ENCODE measurements at places on chromosomes 3 and 15. TPM values are rescaled to one million over a fixed set of nuclear protein-coding genes. Genes with fewer than 3 reads are reported as not detected.

GRCh38 chr3:148865049-148865448 is at the start of gene CPA3:
Gene CPA3, plus strand, starts transcription at chr3:148865296. Its CDS starts 12 bp downstream, at chr3:148865308.
- no peak for DNase-seq
- no peaks in the 10 kb centered on the region for H3K36me3 ChIP-seq

- no peak for DNase-seq
- no peaks in the 10 kb centered on the region for H3K27me3 ChIP-seq
- H3K36me3 ChIP-seq, result no peaks in the 10 kb centered on the region
These were observed 102.2 kb downstream of the DAPK2 start for GRCh38 chr15:63943829-63944680.

GRCh38 chr15:85063522-85064079 is 81.9 kb downstream of the PDE8A start:
- H3K4me3 ChIP-seq, result no peak overlapping the region
- peaks cover 9% of the 10 kb centered on the region for H3K36me3 ChIP-seq
- no peak overlapping the region for H3K27ac ChIP-seq
- no peaks in the 10 kb centered on the region for H3K4me1 ChIP-seq

- H3K27ac ChIP-seq, result no peak overlapping the region
- H3K27me3 ChIP-seq, result no peaks in the 10 kb centered on the region
- no peaks in the 10 kb centered on the region for H3K4me1 ChIP-seq
- no peak for DNase-seq
These were observed 7.6 kb downstream of the SELENOS start for GRCh38 chr15:101269479-101270223.

DNA sequence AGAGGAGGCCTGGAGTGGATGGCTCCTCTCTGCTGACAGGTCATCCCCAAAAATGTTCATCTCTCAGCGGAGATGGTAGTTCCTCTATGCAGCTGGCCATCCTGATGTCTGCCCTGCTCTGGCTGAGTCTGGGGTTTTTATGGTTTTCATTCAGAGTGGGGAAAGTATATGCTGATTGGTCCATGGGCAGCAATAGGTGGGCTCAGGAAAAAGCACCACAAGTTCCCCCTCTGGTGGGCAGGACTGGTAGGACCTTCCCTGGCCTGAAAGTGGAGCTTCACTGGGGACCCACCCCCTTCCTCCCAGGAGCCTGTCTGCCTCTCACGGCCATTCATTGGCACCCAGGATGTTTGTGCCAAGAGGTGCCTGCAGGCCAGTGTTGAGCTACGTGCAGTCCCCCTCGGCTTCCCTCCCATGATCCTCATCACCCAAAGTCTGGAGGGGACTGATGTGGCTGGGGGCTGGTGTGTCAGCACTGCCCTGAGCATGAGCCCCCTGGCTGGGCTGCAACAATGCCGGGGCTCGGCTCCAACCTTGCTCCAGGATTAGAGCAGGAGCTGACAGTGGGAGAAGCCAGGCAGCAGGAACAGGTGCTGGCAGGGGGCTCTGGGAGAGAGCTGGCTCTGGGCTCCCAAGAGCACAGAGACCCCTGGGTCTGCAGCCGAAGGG is 13.1 kb upstream of the BLOC1S6 start:
- H3K36me3 ChIP-seq, result no peaks in the 10 kb centered on the region
- H3K4me1 ChIP-seq, result no peaks in the 10 kb centered on the region
- no peaks in the 10 kb centered on the region for H3K27me3 ChIP-seq
- no peak for DNase-seq
- H3K27ac ChIP-seq, result no peak overlapping the region
- H3K4me3 ChIP-seq, result no peak overlapping the region

GRCh38 chr3:53250881-53251605 is 4.8 kb downstream of the TKT start:
- no peaks in the 10 kb centered on the region for H3K27me3 ChIP-seq
- no peak overlapping the region for H3K27ac ChIP-seq
- H3K4me3 ChIP-seq, result no peak overlapping the region
- DNase-seq, result no peak

GRCh38 chr3:5465183-5465582 is 277.7 kb downstream of the EDEM1 start:
- H3K4me3 ChIP-seq, result no peak overlapping the region
- no peaks in the 10 kb centered on the region for H3K36me3 ChIP-seq
- no peaks in the 10 kb centered on the region for H3K27me3 ChIP-seq

DNA sequence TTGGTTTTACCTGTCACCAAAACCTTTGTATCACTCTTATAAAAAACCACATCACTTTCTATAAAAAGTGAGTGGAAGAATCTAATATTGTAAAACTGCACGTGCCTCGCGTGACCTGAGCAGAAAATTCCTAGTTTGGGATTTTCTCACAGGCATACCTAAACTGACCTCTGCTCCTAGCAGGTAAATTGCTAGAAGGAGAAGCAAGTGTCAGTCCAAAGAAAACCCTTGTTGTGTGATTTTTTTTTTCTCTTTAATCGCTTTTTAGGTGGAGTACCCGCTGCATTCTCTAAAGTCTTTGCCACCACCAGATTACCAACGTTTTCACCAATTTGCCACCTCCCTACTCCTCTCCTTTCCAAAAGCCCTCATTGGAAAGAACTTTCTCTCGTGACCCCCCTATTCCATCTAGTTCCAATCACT is 534 bp upstream of the UBE2E1 start:
- peak overlapping the region; percentile 66 for H3K4me3 ChIP-seq
- no peak for DNase-seq
- H3K27me3 ChIP-seq, result no peaks in the 10 kb centered on the region
- H3K27ac ChIP-seq, result peak overlapping the region; percentile 25
- peaks cover 29% of the 10 kb centered on the region for H3K4me1 ChIP-seq

GRCh38 chr3:155179966-155180757 is 100.0 kb downstream of the MME start:
- no peaks in the 10 kb centered on the region for H3K4me1 ChIP-seq
- no peaks in the 10 kb centered on the region for H3K27me3 ChIP-seq

DNA sequence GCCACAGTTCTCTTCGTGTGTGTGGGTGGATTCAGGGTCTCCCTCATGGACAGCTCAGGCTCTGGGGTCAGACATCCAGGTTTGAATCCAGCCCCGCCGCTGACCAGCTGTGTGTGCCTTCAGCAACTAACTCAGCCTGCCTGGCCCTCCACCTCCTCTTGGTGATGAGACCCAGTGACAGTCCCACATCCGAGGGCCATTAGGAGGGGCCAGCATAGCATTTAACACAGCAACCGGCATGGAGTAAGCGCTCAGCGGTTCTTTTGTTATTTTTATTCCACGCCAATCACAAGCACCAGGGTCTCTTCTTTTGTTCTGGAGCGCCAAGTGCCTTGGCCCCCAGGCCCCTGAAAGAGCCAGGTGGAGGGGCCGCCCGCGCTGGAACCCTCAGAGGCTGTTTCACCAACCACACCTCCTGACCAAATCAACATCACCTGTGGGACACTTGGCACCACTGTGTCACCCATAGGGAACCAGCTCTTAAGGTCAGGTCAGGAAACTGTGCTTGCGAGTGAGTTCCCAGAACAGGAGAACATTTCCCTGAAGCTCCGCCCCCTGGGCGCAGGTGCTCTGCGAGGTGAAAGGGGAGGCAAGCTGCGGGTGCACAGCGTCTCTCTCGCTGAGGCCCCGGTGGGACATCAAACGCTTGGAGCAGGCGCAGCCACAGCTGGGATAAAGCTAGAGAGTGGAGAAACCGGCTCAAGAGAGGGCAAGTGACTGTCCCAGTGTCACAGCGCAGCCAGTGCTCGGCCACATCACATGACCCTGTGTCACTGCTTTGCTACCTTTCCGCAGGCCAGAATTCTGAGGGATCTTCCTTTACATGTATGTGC is 311.3 kb downstream of the UACA start:
- DNase-seq, result peak; percentile 40
- H3K27me3 ChIP-seq, result no peaks in the 10 kb centered on the region
- peaks cover 40% of the 10 kb centered on the region for H3K4me1 ChIP-seq
- no peaks in the 10 kb centered on the region for H3K36me3 ChIP-seq

- H3K4me1 ChIP-seq, result peaks cover 53% of the 10 kb centered on the region
- H3K27ac ChIP-seq, result no peak overlapping the region
- no peaks in the 10 kb centered on the region for H3K36me3 ChIP-seq
- no peaks in the 10 kb centered on the region for H3K27me3 ChIP-seq
- DNase-seq, result no peak
These were observed 254.6 kb downstream of the UACA start for GRCh38 chr15:70508561-70509281.

GRCh38 chr15:84799511-84800187 is 17.5 kb upstream of the ALPK3 start:
- no peak for DNase-seq
- no peak overlapping the region for H3K4me3 ChIP-seq
- no peaks in the 10 kb centered on the region for H3K4me1 ChIP-seq
- no peak overlapping the region for H3K27ac ChIP-seq
- no peaks in the 10 kb centered on the region for H3K27me3 ChIP-seq
- peaks cover 72% of the 10 kb centered on the region for H3K36me3 ChIP-seq

- H3K4me3 ChIP-seq, result no peak overlapping the region
- no peaks in the 10 kb centered on the region for H3K27me3 ChIP-seq
- peaks cover 51% of the 10 kb centered on the region for H3K4me1 ChIP-seq
- peak; percentile 41 for DNase-seq
These were observed 65.2 kb downstream of the FNDC3B start for GRCh38 chr3:172104471-172105072.

GRCh38 chr3:156469456-156469855 is 85.5 kb downstream of the SSR3 start:
- H3K36me3 ChIP-seq, result no peaks in the 10 kb centered on the region
- DNase-seq, result no peak
- H3K27ac ChIP-seq, result no peak overlapping the region

GRCh38 chr3:118348169-118348557 is 686.5 kb downstream of the IGSF11 start:
- no peak overlapping the region for H3K27ac ChIP-seq
- H3K36me3 ChIP-seq, result no peaks in the 10 kb centered on the region
- no peak for DNase-seq
- no peaks in the 10 kb centered on the region for H3K27me3 ChIP-seq

GRCh38 chr15:62453375-62453774 is 288.3 kb upstream of the C2CD4B start:
- H3K36me3 ChIP-seq, result no peaks in the 10 kb centered on the region
- no peaks in the 10 kb centered on the region for H3K4me1 ChIP-seq
- no peak overlapping the region for H3K27ac ChIP-seq
- no peak for DNase-seq
- no peak overlapping the region for H3K4me3 ChIP-seq
- peaks cover 2% of the 10 kb centered on the region for H3K27me3 ChIP-seq

DNA sequence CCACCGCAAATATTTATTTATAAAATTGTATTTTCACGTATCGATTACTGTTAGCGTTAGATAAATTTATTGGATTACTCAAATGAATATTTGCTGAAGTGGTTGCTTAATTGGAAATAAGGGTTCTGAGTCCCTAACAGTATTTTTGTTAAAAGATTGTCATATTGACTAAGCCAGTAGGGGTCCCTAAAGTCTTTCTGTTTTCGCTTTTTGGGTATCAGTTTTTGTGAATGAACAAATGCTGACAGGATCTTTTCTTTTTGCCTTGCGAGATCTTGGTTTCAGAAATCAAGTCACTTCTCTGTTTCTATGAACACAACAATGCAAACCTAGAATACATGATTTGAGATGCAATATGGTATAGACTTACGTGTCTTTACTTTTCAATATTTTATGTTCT is 7.1 kb downstream of the RAD51 start:
- DNase-seq, result no peak
- H3K27ac ChIP-seq, result no peak overlapping the region
- no peaks in the 10 kb centered on the region for H3K4me1 ChIP-seq
- no peak overlapping the region for H3K4me3 ChIP-seq
- H3K27me3 ChIP-seq, result no peaks in the 10 kb centered on the region
- no peaks in the 10 kb centered on the region for H3K36me3 ChIP-seq

GRCh38 chr3:46887980-46888494 is 10.5 kb downstream of the PTH1R start:
- no peak overlapping the region for H3K27ac ChIP-seq
- no peak overlapping the region for H3K4me3 ChIP-seq
- peaks cover 40% of the 10 kb centered on the region for H3K27me3 ChIP-seq
- H3K36me3 ChIP-seq, result no peaks in the 10 kb centered on the region

- DNase-seq, result no peak
- H3K36me3 ChIP-seq, result no peaks in the 10 kb centered on the region
- no peaks in the 10 kb centered on the region for H3K4me1 ChIP-seq
- no peaks in the 10 kb centered on the region for H3K27me3 ChIP-seq
- no peak overlapping the region for H3K27ac ChIP-seq
These were observed 269.8 kb upstream of the POU1F1 start for GRCh38 chr3:87546216-87546615.

GRCh38 chr3:179967622-179968021 is 69.1 kb downstream of the PEX5L start:
- H3K4me1 ChIP-seq, result no peaks in the 10 kb centered on the region
- no peak overlapping the region for H3K4me3 ChIP-seq
- no peak overlapping the region for H3K27ac ChIP-seq
- DNase-seq, result no peak
- no peaks in the 10 kb centered on the region for H3K36me3 ChIP-seq

GRCh38 chr15:72306211-72306785 is 13.7 kb downstream of the CELF6 start:
- H3K27me3 ChIP-seq, result no peaks in the 10 kb centered on the region
- H3K27ac ChIP-seq, result no peak overlapping the region
- H3K4me3 ChIP-seq, result no peak overlapping the region
- H3K36me3 ChIP-seq, result no peaks in the 10 kb centered on the region
- peak; percentile 79 for DNase-seq

DNA sequence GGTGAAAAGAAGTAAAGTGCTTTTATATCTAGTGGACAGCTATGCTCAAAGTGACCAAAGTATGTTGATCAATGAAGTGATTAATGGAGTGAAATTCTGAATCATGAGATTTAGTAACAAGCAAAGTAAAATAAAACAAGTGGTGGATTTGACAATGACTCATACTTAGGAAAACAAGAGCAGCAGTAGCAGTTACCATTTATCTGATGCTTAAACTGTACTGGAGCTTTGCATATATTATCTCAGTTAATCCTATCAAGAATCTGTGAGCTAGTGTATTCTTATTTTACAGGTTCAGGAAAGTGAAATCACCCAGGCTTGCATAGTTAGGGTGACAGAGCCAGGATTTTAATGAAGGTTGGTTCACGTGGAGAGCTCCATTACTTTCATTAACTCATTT is 50.6 kb upstream of the SPATA16 start:
- no peaks in the 10 kb centered on the region for H3K36me3 ChIP-seq
- no peak overlapping the region for H3K4me3 ChIP-seq
- no peak for DNase-seq
- H3K27ac ChIP-seq, result no peak overlapping the region
- H3K4me1 ChIP-seq, result no peaks in the 10 kb centered on the region
- H3K27me3 ChIP-seq, result no peaks in the 10 kb centered on the region

GATM gene
- total RNA-seq, result 0.70 TPM

STXBP5L gene
- total RNA-seq, result not detected

RNF7 gene
- total RNA-seq, result 65.7 TPM

MCTP2 gene
- total RNA-seq, result 10.8 TPM

TUSC2 gene
- total RNA-seq, result 24.7 TPM

HACL1 gene
- total RNA-seq, result 26.6 TPM

GP9 gene
- not detected for total RNA-seq

SLC9A9 gene
- total RNA-seq, result 12.2 TPM

HESX1 gene
- 0.39 TPM for total RNA-seq

ATP13A4 gene
- total RNA-seq, result 1.6 TPM

GRIP2 gene
- total RNA-seq, result not detected

ARGFX gene
- not detected for total RNA-seq

ADGRG7 gene
- not detected for total RNA-seq

Data from CD4-positive, alpha-beta T cell (primary cell).